ENCODE measurements at places on chromosomes 3 and 15.

GRCh38 chr3:178393824-178394223, 142.4 kb upstream of the KCNMB2 start:
- no peak for ATAC-seq

DNA sequence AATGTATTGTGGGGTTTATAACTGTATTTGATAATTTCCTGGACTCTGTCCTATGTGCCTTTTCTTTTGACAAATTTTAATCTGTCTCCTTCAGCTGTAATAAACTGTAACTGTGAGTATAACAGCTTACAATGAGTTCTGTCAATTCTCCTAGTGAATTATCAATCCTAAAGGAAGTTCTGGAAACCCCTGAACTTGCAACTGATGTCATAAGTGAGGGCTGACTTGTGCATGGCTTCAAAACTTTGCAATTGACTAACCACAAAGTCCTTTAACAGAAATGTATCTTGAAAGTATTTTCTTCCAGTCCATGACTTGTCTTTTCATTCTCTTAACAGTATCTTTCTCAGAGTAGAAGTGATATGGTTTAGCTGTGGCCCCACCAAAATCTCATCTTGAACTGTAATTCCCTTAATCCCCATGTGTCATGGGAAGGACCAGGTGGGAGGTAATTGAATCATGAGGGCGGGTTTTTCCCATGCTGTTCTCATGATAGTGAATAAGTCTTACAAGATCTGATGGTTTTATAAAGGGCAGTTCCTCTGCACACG, 108.3 kb downstream of the TFDP2 start:
- ATAC-seq, result no peak

- ATAC-seq, result no peak
Observed at GRCh38 chr3:9041626-9042025, 78.4 kb upstream of the RAD18 start.

GRCh38 chr15:63513728-63514127, 9.3 kb downstream of the USP3 start:
- no peak for ATAC-seq

DNA sequence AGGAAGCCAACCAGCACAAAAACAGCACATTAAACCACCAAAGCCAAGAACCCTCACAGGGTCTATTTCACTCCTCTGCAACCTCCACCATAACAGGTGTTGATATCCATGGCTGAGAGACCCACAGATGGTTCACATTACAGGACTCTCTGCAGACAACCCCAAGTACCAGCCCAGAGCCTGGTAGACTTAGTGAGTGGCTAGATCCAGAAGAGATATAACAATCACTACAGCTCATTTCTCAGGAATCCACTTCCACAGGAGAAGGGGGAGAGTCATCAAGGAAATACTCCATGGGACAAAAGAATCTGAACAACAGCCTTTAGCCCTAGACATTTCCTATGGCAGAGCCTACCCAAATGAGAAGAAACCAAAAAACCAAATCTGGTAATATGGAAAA, 168.1 kb upstream of the CD96 start:
- no peak for ATAC-seq

GRCh38 chr15:96037584-96037983, 292.9 kb upstream of the NR2F2 start:
- ATAC-seq, result no peak

DNA sequence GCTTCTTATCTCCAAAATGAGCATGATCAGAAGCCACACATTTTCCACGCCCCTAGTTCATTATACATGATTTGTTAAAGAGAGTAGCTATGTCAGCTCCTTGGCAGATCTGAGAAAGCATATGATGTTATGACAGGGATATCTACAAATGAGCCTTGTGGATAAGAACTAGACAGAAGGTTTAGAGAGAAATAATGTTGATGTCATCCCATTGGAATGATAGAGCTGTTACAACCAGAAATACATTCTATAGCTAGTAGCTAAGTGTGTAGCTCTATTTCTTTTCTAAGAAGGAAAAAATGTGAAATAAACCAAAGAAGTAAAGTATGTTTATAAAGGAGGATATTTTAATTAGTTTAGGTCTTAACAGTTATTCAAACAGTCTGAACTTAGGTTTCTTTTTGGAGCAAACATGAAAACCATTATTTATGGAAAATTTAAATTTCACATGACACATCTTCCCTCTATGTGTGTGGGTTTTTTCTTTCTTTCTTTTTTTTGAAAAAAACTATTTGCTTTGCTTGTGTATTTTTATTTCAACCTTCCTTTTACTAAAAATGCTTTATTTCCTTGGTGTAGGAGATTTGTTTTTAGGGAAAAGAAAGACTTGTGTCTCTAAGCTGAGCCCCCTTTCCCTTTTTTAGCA, 167.7 kb downstream of the GHSR start:
- ATAC-seq, result no peak

DNA sequence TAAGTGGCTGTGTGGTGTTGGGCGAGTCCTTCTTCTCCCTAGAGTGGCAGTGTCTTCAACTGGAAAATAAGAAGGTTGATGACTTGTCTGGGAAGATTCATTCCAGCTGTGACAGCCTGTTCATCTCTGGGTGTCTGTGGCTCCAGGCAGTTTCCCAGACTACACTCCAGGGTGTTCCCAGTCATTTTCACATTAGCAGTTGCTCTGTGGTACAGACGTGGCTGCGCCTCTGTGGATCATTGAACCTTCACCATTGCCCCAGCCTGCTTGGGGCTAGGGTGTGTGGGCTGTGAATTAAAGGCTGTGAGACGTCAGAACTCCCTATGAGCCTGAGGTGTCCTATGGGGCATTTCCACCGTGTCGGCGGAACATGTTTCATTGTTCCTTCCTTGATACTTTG, 239.6 kb upstream of the NR2E3 start:
- peak; percentile 53 for ATAC-seq

GRCh38 chr15:79561982-79562381, 129.8 kb downstream of the MINAR1 start:
- ATAC-seq, result no peak

DNA sequence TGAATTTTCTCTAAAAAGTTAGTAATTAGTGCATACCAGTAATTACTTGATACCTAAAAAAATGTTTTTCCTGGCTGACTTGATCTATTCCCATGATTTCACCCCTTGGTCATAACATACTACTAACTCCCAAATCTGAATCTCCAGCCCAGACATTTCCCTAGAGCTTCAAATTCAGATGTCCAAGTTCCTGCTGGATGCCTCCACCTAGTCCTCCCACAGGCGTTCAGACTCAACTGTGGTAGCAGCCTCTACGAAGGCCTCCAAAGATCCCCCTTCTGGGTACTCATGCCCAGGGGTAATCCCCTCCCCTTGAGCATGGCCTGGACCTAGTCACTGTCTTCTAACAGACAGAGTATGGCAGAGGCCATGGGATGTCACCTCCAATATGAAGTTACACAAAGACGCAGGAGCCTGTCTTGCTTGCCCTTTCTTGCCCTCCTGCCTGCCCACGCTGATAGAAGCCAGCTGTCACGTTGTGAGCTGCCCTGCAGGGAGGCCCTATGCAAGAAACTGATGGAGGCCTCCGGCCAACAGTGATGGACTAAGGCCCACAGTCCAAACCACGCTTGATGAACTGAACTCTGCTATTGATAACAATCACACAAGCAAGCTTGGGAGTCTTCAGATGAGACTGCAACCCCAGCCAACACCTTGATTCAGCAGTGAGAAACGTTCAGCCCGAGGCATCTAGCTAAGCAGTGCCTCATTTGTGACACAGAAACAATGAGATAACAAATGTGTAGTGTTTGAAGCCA, 8.6 kb upstream of the FBN1 start:
- ATAC-seq, result no peak

DNA sequence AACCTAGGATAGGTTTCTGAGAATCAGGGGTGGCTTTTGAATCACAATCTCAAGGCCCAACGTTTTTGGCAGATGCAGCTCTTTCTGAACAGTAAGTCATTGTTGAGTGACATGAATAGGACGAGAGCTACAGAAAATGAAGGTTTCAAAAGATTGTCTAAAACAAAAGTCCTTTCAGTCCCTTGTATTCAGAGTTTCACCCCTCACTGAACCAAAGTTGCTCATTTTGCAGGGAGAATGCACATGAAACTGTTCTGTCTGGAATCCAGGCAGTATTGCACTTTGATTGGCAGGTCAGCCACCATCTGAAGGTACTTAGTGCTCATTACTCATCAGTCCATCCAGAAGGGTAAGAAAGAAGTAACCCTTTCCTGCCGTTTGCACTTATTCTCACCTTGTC, 24.1 kb upstream of the RASGRP1 start:
- ATAC-seq, result peak; percentile 75

GRCh38 chr3:195762249-195762585, 41.4 kb downstream of the MUC20 start:
- ATAC-seq, result no peak

GRCh38 chr3:196120291-196120951, 38.5 kb upstream of the TFRC start:
- peak; percentile 24 for ATAC-seq

DNA sequence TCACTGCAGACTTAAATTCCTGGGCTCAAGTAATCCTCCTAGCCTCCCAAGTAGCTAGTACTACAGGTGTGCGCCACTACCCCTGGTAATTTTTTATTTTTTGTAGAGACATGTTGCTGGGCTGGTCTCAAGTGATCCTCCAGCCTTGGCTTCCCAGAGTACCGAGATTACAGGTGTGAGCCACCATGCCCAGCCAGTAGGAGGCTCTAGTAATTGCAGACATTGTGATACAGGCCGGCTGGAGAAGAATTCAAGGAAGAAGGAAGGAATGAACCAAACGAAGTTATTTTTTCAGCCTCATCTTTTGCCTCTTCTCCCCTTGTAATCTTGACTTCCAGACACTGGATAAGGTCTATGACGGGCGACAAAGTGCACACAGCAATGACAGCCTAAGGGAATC, 3.2 kb upstream of the PPP4R2 start:
- no peak for ATAC-seq

GRCh38 chr3:10090179-10090578, 17.9 kb downstream of the FANCD2OS start:
- no peak for ATAC-seq

GRCh38 chr15:59887211-59887610, 116.9 kb upstream of the FOXB1 start:
- ATAC-seq, result no peak

- no peak for ATAC-seq
Observed at GRCh38 chr3:94513600-94513999, 450.7 kb downstream of the NSUN3 start.

GRCh38 chr3:23085261-23085660, 117.9 kb upstream of the UBE2E2 start:
- no peak for ATAC-seq

GRCh38 chr3:134381076-134381475, 6.8 kb upstream of the AMOTL2 start:
- no peak for ATAC-seq

DNA sequence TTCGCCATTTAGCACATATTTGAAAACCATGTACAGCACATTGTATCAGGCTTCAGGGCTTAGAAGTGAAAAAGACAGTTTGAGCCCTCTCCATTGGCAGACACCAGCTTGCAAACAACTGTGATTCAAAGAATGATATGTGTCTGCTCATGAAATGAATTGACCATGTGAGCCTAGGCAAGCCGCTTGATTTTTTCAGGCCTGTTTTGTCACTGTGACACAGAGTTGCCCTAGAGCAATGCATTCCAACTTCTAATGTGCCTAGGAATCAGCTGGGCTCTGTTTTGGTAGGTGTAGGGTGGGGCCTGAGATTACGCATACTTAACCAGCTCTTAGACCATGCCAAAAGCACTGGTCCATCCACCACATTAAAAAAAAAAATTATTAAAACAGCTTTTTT, 53.0 kb downstream of the ATP2C1 start:
- no peak for ATAC-seq

- ATAC-seq, result no peak
Observed at GRCh38 chr3:129344540-129345220, 66.0 kb downstream of the HMCES start.

DNA sequence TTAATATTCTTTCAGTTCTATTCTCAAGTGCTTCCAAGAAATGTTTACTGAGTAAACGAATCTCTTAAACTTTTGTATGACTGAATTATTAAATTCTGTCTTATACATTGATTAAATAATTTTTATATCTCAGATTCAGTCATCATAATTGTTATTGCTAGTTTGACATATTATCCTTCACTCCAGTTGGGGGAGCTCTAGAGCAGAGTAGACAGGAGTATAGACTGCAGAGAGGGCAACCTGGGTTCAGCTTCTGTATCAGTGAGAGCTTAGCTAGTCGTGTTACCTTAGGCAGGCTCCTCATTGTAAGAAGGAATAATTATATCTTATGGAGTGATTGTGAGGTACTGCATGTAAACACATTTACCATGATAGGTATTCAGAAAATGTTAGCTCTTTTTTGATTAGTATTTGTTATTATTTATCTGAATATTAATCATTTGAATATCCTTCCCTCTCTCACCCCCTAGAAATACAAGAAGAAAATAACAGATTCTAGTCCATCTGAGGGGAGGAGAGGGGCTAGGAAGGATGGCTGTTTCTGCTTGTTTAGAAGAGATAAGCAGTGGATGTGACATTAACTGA, 31.0 kb upstream of the ZCWPW2 start:
- peak; percentile 70 for ATAC-seq

DNA sequence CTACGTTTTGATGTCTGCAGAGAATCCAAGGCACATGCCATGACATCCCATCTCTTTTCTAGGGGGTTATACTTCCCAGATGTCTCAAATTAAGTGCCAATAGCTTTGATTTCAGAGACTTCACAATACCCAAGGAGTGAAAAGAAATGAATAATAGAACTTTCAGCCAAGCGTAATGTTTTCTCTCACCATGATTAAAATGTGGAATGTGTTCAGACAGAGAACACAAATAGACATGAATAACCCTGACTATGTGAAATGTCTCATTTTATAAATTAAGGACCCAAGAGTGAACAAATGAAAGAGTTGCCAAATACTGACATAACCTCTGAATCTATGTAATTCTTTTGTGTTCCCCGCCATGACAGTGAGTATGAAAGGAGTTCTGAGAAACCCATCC, 123.6 kb upstream of the GAP43 start:
- ATAC-seq, result no peak

DNA sequence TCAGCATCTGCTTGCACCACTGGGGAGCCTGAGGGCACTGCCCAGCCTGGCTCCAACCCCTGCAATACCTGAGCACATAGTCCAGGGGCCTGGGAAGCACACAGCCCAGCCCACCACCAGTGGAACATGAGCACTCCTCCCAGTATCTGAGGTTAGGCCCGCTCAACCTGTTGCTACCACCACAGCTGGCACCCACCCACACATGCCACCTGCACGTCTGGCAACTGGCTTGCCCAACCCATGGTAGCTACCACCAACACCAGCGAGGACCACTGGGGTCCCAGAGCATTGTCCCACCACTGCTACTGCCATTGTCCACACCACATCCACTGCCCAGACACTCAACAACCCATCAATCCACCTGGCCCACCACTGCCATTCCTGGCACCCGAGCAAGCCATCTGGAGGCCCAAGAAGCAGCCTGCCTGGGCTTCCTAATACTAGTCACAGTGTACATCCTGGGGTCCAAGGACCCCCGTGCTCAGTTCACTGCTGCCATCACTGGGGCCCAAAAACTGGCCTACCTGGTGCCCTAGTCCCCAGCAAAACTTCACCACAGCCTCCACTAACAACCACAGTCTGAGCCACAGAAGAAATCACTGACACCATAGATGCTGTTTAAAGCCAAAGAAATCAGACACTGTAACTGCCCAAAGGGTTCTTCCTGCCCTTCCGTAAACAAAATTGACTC, 62.1 kb upstream of the TBC1D23 start:
- ATAC-seq, result no peak
